ENCODE measurements at places on chromosomes 11 and 22.

GRCh38 chr22:24580276-24580675 is 12.6 kb downstream of the LRRC75B start:
- no peak for DNase-seq

GRCh38 chr11:22304337-22304961 is 33.7 kb upstream of the SLC17A6 start:
- no peak for DNase-seq

GRCh38 chr22:40463683-40464082 is 93.3 kb downstream of the SGSM3 start:
- no peak for DNase-seq

DNA sequence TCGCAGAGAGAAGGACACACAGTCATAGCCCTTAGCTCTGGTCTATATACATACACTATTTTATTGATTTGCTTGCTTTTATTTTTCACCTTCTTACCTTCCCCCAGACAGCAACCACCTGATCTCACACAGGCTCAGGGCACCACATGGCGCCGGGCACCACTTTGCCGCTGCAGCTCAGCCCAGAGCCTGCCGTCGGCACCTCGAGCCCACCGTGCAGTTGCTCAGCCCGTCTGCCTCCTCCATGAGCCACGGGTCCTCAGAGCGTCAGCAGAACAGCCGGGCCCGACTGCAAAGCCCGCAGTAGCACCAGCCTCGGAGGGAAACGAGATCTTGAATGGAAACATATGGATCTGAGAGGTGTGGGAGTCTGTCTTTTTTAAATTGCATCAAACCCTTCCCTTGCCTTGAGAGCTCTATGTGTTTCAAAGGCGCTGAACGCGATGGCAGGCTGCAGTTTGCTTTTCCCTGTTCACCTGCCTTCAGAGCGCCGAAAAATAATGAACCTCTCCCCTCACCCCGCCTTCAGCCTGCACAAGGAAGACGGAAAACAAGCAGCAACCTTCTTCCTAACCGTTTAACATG is 505.4 kb downstream of the MN1 start:
- DNase-seq: no peak

GRCh38 chr22:30221121-30221992 is 25.2 kb downstream of the LIF start:
- no peak for DNase-seq

DNA sequence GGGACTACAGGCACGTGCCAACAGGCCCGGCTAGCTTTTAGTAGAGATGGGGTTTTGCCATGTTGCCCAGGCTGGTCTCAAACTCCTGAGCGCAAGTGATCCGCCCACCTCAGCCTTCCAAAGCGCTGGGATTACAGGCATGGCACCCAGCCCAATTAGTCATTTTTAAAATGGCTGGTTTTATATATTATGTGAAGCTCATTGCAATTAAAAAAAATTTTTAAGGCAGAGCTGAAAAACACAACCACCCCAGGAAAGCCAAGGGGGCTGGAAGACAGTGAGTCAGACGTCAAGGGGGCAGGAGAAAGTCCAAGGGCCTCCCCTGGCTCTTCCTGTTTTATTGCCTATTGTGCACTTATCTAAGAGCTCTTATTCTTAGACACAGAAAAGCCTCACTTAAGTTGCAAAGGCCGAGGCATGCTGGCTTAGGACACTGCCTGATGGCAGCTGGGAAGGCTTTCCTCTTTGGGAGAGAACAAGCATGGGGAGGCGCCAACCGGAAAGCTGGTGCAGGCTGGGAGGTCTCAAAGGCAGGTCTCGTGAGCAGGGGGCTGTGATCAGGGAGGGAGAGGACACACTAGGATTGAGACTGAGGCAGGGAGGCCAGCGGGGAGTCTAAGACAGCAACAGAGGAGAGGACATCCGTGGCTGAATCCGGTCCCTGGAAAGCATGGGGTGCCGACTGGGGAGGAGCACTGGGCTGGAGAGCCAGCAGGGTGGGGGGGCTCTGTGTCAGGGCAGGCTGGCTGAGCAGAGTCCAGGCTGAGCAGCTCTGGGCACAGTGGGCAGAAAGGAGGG is 11.1 kb upstream of the OSM start:
- no peak for DNase-seq

Measured in cortex of kidney (tissue), 1 donor.